NCI-H1417 treated with DMSO at 0.1 percent for 48 hours (cell line): ENCODE measurements at places on chromosomes 1 and 21.

- DNase-seq: no peak
Observed at GRCh38 chr1:39173119-39173994, 31.1 kb upstream of the MACF1 start.

DNA sequence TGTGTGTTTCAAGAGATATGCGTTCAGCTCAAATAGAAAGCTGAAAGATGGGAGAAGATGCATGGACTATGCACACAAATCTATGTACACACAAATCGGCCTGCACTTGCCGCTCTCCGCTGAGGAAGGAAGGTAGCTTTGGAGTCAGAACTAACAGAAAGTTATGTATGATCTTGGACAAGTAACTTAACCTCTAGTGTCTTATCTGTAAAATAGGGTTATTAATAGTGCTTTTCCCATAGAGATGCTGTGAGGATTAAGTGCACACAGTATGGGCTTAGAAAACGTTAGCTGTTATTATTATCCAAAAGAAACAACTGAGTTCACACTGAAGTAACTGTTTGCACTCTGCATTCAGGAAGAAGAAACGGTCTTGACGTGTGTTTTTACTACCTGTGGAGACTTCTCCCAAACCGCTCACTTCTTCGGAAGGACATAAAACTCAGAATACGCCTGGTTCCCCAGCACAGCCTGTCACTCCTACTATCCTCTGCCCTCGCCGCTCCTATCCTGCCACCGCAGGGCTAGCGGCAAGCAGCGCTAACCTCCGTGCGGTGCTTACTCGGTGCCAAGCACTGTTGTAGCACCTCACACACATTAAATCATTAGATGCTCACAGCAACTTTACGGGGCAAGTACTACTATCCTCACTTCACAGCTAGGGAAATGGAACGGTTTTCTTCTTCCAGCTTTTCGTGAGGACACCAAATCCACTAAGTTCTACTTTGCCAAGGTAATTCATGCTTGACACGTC is 1.3 kb downstream of the TGFBR3 start:
- DNase-seq: no peak

DNA sequence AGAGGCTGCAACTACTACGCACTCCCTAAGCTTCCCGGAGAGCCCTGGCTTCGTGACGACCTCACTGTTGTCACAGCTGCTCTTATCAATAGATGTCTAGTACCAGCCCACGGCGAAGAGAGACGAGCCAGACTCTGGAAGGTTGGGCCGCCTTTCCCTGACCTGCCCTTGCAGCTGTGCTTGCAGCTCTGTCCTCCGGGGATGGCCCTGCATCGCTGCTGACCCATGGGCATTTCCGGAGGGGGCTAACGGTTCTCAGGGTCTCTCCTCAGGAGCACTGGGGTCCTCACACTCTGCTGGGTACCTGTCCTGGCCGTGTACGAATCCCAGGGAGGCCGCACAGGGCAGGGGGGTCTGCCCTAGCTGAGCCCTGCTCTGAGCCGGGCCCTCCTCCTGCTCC is 93.8 kb upstream of the COL6A1 start:
- no peak for DNase-seq

- DNase-seq: no peak
Observed at GRCh38 chr1:7608628-7609305, 162.3 kb upstream of the VAMP3 start.

DNA sequence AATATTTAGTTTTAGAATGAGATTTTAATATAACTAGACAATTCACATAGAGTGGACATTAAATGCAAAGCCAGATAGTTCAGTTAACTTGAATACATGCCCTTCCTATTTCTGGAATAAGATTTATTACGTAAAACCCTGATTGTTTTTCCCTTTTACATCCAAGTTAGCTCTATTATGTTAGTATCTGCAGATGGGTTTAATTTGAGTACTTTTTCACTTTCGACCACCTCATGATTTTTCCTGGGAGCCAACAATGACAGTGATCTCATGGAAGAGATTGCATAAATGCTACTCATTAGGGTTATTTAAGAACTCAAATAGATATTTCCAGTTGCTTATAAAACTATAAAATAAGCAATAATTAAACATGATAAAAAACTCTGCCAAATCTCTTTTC is 199.4 kb upstream of the PTGFR start:
- DNase-seq: no peak

DNA sequence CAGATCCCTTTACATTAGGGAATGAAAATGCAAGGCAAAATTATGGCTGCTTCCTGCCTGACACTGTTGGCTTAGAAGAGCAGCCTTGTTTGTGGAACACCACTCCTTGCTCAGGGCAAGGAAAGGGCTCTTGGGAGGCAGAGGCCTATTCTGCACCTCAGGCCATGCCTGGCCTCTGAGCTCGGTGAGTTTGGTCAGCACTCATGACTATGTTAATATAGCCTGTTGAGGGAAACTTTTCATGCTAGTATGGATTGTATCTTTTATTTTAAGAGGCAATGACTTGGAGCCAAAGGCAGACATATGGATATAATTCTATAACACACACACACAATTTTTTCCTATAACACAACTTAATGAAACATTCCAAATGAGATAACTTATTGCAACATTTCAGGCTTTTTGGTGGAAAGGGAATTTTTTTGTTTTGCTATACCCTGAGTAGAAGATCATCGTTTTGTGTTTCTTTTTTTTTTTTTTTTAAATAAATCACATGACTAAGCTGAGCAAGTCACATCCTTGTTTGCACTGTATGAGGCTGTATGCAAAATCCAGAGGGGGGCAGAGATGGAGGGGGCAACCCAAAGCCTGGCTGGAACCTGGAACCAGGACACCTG is 5.6 kb upstream of the YRDC start:
- DNase-seq: no peak

DNA sequence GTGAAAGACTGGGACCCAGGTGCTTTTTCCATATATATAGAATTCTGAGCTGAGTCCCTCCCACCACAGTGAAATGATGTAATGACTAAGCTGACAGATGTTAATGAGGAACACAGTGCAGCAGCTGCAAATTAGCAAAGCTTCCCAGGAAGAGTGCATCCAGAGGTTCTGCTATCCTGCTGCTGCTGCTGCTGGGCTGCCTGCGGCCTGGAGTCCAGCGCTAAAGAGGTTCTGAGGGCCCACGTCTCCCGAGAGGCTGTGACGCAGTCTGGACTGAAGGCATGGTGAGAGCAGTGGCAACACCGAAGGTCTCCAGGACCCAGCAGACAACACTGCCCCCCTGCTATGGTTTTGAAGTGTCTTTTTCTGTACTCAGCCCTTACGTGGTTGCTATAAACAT is 63.9 kb downstream of the URB2 start:
- no peak for DNase-seq

- DNase-seq: no peak
Observed at GRCh38 chr1:53104289-53104913, 38.0 kb downstream of the SLC1A7 start.
